Occipital lobe (tissue), 3 donors: ENCODE measurements at places on chromosomes 16 and 17.

DNA sequence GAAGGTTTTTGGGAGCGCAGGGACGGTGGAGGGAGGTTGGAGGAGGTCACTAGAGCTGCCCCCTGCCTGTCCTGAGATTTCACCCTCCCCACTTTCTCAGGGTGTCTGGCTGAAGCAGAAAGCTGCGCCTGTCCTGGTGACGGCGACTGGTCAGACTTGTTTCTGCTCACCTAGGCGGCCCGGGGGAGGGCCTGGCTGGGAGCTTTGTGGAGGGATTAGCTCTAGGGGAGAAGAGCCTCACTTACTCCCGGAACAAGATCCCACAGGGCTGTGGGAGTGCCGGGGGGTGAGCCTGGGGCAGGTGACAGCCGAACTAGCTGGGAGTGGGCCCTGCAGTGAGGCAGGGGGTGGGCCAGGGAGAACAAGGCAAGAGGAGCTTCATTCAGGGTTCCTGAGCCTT is 11.5 kb downstream of the NHERF1 start:
- DNase-seq, result no peak

DNA sequence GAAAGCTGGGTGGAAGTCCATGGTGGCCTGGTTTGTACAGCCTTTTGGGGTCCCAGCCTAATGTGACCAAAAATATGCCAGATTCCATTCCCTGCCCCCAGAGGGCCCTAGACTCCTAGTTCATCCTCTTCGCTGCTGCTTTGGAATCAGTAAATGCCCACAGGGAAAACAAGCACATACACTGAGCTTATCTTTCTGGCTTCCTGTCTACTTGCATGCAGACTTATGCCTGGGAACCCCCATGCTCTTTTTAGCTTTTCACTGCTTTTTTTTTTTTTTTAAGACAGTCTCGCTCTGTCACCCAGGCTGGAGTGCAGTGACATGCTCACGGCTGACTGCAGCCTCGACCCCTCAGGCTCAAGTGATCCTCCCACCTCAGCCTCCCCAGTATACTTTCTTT is 6.2 kb upstream of the CD300LG start:
- no peak for DNase-seq

DNA sequence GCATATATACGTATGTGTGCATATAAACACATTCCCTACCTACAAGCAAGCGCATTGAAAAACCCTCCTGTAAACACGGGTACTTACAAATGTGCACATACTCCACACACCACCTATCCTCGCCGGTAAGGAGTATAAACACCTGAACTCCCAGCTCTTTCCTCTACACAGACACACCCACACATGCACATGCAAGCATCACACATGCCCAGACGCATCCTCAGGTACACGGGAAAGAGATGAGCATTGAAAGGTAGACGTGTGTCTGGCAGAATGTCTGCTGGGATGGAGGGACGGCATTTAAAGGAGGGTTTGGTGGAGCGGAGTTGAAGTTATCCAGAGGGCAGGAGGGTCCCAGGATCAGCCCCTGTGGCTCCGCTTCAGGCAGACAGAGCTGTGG is 4.7 kb upstream of the SMTNL2 start:
- no peak for DNase-seq

DNA sequence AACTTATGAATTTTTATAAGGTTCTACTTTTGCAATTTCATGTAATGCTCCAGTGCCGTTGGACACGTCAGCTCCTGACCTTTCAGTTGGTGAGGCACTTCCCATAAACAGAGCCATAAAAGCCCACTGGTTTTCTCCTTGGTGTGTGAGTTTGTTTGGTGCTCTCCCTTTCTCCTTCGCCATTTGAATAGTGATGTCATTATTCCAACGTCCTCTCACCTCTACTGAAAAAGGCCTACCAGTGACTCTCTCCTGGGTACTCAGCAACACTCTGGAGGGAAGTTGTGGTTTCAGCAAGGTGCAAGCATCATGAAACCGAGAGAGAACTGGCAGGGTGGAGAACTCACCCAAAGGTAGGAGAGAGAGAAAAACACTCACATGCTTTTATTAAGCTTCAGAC is 29.6 kb upstream of the HNF1B start:
- DNase-seq, result no peak

GRCh38 chr16:81745704-81746558 is 33.2 kb upstream of the PLCG2 start:
- peak; percentile 41 for DNase-seq

- no peak for DNase-seq
Measured at GRCh38 chr17:68432086-68432864, 25.0 kb downstream of the WIPI1 start.
